Karpas-422 (cell line): ENCODE measurements at places on chromosomes 5 and 9. TPM values are rescaled to one million over a fixed set of nuclear protein-coding genes. Genes with fewer than 3 reads are reported as not detected.

The IL7R gene
- total RNA-seq = not detected in 2 replicates

The SLC34A3 gene
- not detected in 2 replicates for total RNA-seq

The IFNK gene
- total RNA-seq = not detected in 2 replicates

The BAAT gene
- 0.19 TPM in 1 of 2 replicates, not detected in the other for total RNA-seq

The ZNF169 gene
- total RNA-seq = 15.5 and 37.8 TPM in 2 replicates

The SLC6A7 gene
- total RNA-seq = not detected in 2 replicates

The PCDHB8 gene
- not detected in 2 replicates for total RNA-seq

- no peak for DNase-seq
- H3K4me3 ChIP-seq = no peak overlapping the region
- H3K27me3 ChIP-seq = no peaks in the 10 kb centered on the region
- H3K27ac ChIP-seq = no peak overlapping the region
- no peaks in the 10 kb centered on the region for H3K36me3 ChIP-seq
These were observed 309.9 kb downstream of the NR3C1 start for GRCh38 chr5:143093452-143094086.

DNA sequence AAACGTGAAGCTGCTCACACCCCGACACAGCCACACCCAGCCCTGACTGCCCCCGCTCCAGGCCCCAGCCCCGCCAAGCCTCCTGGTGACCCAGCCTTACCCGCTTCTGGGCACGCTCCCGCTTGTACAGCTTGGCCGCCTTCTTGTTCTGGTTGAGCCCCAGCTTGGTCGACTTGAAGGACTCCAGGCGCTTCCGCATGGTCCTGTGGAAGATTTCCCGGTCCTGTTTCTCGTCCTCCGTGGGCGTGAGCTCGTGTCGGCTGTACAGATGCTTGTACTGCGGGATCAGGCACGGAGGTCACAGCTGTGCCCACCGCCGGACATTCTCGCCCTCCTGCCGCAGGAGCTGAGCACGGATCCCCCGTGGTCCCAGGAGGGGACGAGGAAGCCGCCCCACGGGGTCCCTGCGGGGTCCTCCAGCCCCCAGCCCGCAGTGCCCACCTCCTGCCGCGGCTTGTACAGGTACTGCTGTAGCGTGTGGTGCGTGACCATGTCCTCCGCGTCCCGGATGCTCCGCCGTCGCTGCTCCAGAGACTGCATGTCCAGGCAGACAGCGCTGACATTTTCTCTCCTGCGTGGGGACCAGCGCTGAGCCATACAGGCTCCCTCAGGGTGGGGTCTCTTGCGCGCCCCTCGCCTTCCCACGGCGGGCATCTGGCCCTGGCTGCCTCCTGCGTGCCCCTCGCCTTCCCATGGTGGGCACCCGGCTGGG, 33.3 kb downstream of the EXOC3 start:
- no peak overlapping the region for H3K4me3 ChIP-seq
- peaks cover 51% of the 10 kb centered on the region for H3K4me1 ChIP-seq
- DNase-seq = peak; percentile 36
- H3K36me3 ChIP-seq = 0 out of 2 replicates have a peak, but pooled peaks cover 2% of the 10 kb centered on the region

- no peak for DNase-seq
- H3K27me3 ChIP-seq = no peaks in the 10 kb centered on the region
- peaks cover 33% of the 10 kb centered on the region for H3K4me1 ChIP-seq
- H3K27ac ChIP-seq = no peak overlapping the region
- H3K36me3 ChIP-seq = peaks cover 35% of the 10 kb centered on the region; the same call in 1 of the 2 replicates
These were observed 5.1 kb downstream of the RNF14 start for GRCh38 chr5:141973871-141974595.

DNA sequence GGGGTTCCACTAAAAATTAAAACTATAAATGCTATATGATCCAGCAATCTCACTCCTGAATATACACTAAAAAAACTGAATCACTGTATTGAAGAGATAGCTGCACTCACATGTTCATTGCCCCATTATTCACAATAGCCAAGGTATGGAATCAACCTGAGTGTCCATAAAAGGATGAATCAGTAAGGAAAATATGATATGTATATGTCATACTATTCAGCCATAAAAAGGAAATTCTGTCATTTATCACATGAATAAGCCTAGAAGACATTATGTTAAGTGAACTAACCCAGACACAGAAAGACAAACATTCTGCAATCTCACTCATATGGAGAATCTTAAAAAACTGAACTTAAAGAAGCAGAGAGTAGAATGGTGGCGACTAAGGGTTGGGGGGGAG, 1376.2 kb upstream of the CDH9 start:
- H3K27ac ChIP-seq = no peak overlapping the region
- no peak for DNase-seq
- H3K27me3 ChIP-seq = no peaks in the 10 kb centered on the region
- no peaks in the 10 kb centered on the region for H3K4me1 ChIP-seq
- no peak overlapping the region for H3K4me3 ChIP-seq
